ENCODE measurements at places on chromosomes 7 and 10.

GRCh38 chr7:127322351-127322750, 69.6 kb upstream of the GRM8 start:
- DNase-seq = no peak

DNA sequence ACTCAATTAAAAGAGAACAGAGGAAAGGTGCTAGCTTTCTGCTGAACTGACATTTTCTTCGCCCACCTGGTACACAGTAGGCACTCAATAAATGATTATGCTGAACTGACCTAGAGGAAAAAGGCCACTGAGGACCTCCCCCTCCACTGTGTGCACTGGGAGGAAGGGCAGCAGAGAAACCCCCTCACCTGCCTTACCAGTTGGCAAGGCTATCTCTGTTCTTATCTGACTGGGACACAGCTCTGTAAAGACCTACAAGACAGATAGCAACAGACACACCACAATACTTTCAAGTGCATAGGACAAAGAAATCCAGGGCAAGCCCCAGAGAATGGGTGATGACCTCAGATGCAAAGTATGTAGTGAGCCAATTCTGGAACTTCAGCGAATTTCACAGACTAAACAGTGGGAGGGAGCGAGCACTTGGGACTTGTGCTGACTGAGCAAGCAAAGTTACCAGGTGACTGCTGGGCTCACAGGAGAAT, 30.4 kb downstream of the PDLIM1 start:
- DNase-seq = no peak

- no peak for DNase-seq
Observed at GRCh38 chr7:87498893-87499292, 23.4 kb upstream of the ABCB4 start.

GRCh38 chr10:128850647-128851046, 616.4 kb upstream of the MGMT start:
- no peak for DNase-seq

DNA sequence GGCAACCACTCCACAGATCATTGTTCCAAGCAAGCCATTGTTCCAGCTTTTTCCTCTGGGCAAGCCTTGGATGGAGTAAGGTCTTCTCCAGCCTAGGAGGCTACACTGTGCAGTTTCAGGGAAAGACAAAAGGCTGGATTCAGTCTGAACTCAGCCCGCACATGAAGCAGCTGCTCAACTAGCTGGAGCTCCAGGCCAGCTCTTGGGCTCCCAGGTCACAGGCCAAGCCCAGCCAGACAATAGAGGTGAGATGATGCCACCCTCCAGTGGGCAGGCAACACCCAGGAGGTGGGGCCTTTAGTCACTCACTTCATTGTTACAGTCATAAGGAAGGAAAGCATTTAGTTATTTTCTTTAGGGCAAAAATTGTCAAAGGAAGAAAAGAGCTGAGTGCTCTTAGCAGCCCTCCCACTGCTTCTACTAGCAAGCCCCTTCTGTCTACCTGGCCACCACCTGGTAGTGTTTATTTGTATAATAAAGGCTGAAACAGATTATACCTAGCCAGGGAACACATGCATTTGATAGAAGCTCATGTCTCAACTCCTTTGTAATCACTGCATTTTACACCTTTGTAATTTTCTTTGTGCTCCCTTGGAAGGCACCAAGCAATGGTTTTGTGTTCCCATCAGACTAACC, 253.4 kb downstream of the WDR11 start:
- no peak for DNase-seq

- DNase-seq = peak; percentile 73
Observed at GRCh38 chr10:37734971-37735370, 122.4 kb downstream of the ZNF248 start.

- no peak for DNase-seq
Observed at GRCh38 chr7:129771201-129771927, 159.8 kb downstream of the NRF1 start.

DNA sequence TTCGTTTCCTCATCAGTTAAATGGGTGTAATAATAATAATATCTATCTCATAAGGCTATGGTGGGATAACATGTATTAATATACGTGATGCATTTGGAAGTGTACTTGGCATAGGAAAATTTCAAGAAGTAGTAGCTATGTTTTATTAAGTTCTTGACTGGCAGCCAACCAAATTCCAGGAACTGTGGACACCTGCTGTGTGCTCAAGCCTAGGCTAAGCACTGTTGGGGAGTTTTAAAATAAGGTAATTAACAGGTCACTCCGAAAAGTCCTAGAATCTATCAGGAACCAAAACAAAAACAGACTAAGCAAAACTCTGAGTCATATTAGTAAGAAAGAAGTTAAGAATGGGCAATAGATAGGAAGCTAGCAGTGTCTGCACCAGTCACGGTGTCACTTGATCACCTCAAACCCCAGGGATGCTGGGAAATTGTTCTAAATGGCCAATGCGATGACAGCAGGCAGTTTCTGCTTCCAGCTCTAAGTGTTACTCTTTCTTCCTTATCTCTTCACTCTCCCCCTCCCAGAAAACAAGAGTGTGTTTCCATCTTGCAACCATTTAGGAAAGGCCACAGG, 92.0 kb upstream of the GDF10 start:
- no peak for DNase-seq

- no peak for DNase-seq
Observed at GRCh38 chr7:70529914-70530585, 601.9 kb upstream of the GALNT17 start.

- DNase-seq = no peak
Observed at GRCh38 chr10:6067457-6067856, 5.3 kb upstream of the IL2RA start.

DNA sequence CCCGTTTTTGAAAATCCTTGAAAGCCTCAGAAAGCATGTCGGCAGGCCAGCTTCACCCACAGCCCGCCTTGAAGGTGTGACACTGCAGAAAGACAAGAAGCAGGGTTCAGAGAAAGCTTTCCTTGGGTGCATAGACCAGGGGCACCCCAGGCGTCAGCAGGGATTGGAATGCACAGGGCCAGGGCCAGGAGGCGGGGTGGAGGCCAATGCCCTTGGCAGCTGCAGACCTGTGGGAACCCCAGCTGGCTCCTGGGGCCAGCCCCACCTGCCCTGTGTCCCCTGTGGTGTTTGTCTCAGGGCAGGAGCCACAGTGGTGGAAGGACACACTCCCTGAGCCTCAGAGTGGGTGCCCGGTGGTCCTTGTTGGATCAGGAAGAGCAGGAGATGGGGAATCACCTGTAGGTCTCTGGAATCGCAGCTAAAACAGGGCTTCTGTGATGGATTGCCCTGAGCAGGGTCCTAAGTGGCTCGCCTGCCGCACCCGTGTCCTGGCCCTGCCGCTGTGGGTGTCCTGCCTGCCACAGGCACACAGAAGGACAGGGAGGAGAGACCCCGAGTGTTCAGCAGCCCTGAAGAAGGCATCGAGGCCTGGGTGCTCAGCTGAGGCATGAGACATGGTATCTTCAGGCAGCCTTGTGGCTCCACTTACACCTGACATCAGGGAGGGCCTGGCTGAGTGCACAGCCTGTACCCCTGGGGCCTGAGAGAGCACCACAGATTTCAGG, 32.5 kb downstream of the ANXA8 start:
- DNase-seq = no peak

GRCh38 chr10:71708301-71708703, 11.3 kb downstream of the C10orf105 start:
- peak; percentile 49 for DNase-seq

Measured in adrenal gland (tissue), 19 donors.